ENCODE measurements at places on chromosomes 1 and 21.
A peak's percentile ranks its signal among the peaks of the same experiment; 100 is the strongest.

GRCh38 chr1:2921970-2922686, 99.1 kb upstream of the ACTRT2 start:
- DNase-seq: no peak

GRCh38 chr1:243892456-243892855, 42.4 kb upstream of the AKT3 start:
- no peak for DNase-seq

DNA sequence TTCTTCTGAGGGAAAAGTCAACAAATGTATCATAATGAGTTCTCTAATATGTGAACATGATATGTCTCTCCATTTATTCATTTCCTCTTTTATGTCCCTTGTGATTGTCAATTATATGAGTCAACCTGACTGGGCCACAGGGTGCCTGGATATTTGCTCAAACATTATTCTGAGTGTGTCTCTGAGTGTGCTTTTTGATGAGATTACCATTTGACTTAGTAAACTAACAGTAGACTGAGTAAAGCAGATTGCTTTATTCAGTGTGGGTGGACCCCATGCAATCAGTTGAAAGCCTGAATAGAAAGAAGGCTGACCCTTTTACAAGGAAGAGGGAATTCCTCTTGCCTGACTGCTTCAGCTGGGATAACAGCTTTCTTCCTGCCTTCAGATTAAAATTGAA, 142.6 kb downstream of the SLC35F3 start:
- DNase-seq: no peak

DNA sequence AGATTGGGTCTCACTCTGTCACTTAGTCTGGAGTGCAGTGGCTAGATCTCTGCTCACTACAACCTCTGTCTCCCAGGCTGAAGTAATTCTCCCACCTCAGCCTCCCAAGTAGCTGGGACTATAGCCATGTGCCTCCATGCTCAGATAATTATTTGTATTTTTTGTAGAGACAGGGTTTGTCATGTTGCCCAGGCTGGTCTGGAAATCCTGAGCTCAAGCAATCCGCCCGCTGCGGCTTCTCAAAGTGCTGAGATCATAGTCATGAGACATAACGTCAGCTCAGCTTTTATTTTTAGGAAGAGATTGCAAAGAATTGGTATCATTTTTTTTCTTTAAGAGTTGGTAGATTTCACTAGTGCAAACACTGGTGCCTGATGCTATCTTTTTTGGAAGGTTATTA, 244.9 kb downstream of the DSCAM start:
- DNase-seq: no peak

GRCh38 chr1:3080053-3080955, 11.3 kb downstream of the PRDM16 start:
- no peak for DNase-seq

DNA sequence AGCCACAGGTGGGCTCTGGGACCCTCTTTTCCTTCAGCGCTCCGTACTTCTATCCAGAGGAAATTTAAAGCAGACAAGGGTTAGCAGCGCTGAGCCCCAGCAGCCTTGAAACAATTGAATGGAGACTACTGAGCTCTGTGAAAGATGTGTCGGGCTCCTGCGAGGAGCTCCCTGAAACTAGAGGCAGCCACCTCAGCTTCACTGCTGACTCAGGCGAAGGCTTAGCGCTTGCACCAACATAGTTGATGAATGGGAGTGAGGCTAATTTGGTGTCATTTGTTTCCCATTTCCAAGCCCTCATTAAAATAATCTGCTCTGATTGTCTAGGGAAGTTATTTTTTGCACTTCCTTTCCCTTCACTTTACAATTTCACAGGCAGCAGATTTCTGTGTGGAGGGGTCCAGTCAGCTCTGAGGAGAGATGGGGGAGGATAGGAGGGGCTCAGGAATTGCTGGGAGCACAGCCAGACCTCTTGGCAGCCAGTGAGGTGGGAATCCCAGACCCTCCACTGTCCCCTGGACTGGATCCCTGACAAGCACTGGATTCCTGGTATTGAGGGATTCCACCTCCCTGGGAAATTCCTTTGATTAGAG, 398.9 kb upstream of the PLXNA2 start:
- no peak for DNase-seq

GRCh38 chr21:26118938-26119540, 51.5 kb downstream of the APP start:
- DNase-seq: no peak

- DNase-seq: no peak
Measured at GRCh38 chr1:89179343-89179742, 3.5 kb upstream of the GBP7 start.

- no peak for DNase-seq
Measured at GRCh38 chr1:166057650-166058049, 109.2 kb downstream of the FAM78B start.

DNA sequence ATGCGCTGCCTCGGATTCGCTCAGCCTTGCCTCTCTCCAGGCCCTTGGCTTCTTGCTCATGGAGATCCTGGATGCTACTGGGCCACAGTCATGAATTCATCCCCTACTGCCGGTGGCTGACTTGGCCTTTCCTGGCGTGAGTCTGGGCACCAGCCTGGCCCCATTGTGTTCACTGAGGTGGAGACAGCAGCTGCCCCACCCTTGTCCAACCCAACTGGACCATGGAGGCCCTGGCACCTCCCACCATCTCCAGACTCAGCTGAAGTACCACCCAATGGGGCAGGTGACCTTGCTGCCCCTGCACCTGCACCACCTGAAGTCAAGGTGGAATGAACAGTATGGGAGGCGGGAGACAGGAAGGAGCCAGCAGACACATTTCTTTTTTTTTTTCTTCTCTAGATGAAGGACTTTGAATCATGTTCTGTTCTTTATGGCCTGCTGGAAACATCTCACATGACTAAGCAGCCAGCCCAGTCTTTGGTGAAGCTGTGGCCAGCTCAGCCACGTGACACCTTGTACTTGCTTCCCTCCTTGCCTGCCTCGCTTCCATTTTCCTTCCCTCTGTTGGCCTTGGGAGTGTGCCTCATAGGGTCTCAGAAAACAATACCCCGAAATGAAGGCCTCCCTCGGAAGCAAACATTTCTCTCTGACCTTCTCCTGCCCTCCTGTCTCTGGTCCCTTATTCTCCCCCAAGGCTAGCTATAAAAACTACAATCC, 3.8 kb upstream of the SLC30A2 start:
- DNase-seq: no peak

DNA sequence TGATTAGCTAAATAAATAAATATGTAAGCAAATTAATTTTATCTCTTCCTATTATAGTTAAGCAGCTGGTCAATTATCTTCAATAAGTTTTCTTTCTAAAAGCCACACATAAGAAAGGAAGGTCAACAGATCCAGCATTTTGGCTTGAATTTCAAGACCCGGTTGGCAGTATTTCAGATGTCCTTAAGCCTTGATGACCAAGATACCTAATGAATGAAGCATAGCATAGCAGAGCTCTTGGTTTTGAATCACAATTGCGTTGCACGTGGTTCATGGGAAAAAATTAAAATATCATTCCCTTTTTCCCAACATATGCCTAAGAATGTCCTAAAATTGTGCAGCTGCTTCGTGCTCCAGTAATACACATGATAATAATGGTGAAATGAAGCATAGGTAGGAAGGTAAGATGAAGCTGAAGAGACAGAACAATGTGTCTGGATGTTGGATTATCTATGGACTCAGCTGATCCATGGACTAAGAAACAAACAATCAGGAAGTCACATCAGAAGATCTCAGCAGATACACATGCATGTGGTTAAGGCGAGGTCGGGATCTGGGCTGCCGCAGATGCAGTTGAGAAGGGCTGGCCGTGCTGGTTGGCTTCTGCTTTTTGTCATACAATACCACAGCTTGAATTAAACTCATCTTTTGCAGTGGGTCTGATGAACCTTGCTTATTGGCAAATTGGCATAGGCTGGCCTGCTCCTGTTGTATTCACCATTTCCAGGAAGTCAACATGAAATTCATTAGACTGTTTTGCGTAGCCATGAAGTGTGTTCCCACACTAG, 284.9 kb upstream of the RUNX1 start:
- no peak for DNase-seq

- DNase-seq: no peak
Measured at GRCh38 chr1:1599030-1599934, 653 bp downstream of the FNDC10 start.

DNA sequence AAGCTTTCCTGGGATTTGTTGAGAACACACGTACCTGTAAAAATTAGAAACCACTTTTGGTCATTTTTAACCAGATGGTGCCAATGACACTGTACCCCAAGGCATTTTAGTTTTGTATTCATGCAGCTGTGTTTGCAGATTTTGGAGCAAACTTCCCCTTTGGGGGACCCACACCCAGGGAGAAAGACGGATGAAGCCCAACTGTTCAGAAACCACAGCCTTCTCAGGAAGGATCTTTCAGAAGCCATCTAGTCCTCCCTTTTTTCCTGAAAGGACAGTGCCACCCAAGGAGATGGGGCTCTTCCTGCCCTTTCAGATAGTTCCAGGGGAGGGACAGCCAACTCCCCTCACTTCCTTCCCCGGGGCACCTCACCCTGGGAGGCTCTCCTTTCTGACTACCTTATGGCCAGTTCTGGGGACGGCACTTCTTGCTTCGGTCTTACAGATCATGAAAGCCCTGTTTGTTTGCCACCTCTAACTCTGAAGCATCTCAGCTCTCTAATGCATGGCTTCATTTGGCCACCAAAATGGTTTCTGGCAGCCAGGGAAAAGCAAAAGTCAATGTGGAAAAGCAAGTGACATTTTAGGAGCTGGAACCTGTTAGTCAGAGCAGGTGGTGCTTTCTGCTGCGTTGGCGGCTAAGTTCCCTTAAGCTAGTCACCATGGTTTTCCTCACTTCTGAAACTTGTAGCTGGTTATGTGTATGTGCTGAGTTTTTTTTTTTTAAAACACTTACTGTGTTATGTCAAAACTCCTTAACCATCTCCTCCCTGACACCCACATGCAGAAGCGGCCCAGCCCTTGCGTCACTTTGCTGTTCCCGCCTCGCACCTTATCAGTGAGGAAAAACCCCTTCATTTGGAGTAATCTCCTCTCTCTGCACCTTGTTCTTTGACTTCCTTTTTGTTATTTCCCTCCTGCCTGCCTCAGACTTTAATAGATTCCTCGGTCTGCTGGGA, 10.1 kb downstream of the TMCC2 start:
- peak; percentile 22 for DNase-seq

- no peak for DNase-seq
Measured at GRCh38 chr1:205042911-205043806, at the start of gene CNTN2. TSS of gene CNTN2 (plus strand) at chr1:205043212. CDS start at chr1:205053186, 9,974 bp downstream.

GRCh38 chr1:108815566-108815965, 41.3 kb downstream of the AKNAD1 start:
- no peak for DNase-seq

DNA sequence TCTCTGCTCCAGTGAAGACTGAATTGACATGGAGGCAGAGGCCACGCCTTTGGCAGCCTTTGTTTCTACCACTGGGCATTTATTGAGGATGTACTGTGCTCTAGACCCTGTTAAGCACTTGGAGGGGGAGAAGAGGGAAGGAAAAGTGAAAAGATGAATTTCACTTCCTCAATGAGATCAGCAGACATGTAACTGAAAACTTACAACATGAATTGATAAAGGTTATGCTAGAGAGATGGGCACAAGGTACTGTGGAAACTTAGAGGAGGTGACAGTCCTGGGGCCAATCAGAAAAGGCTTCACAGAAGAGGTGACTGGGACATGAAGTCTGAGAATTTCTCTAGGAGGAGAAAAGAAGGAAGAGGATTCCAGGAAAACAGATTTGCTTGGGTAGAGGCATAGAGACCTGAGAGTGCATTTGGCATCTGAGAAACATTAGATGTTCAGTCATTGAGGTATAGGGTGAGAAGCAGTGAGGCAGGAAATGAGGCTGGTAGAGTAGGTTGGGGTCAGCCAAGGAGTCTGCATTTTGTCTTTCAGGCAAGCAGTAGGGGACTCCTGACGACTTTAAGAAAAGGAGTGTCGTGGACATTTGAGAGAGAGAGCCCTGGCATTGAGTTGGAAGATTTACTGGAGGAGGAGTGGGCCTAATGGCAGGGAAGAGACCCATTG, 113.0 kb downstream of the SYT2 start:
- DNase-seq: no peak

GRCh38 chr1:59689730-59690129, 125.0 kb upstream of the HOOK1 start:
- DNase-seq: no peak

DNA sequence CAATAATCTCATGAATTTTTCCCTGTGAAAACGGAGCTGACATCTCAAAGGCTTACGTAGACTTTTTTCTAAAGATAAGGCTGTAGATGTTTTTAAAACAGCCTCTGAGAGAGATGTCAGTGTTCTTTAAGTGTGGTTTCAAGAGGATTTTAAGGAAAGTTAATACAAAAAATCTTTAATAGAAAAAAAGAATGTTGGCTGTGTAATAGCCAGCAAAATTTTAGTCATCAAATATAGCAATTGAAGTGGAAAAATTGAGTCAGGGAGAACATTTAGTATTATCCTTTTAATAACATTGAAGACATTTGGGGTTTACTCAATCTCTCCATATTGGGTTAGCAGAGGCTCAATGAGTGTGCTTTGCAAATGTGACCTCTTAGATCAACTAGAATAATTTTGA, 38.6 kb upstream of the CHRM3 start:
- DNase-seq: no peak

DNA sequence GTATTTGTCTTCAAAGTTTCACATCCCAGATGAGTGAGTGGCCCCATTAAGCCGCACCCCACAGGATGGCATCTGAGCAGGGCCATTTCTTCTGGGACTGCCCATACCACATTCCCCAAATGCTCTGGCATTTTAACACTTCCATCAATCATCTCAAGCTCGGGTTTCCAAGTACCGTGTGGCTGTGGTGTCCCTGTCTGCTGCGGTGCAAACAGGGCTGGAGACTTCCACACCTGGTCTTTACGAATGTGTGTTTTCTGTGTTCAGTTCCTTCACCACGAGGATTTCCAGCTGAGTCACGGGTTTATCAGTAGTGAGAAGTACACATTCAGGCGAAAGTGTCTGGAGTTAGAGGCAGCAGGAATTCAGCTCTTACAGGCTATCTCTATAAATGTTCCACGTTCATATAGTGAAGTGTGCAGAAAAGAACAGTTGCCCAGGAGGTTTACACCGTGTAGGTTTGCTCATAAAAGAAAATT, 195.2 kb downstream of the RHOU start:
- peak; percentile 53 for DNase-seq

- no peak for DNase-seq
Measured at GRCh38 chr1:7630378-7630777, 140.7 kb upstream of the VAMP3 start.

GRCh38 chr1:197799271-197799670, 24.0 kb upstream of the DENND1B start:
- DNase-seq: no peak

DNA sequence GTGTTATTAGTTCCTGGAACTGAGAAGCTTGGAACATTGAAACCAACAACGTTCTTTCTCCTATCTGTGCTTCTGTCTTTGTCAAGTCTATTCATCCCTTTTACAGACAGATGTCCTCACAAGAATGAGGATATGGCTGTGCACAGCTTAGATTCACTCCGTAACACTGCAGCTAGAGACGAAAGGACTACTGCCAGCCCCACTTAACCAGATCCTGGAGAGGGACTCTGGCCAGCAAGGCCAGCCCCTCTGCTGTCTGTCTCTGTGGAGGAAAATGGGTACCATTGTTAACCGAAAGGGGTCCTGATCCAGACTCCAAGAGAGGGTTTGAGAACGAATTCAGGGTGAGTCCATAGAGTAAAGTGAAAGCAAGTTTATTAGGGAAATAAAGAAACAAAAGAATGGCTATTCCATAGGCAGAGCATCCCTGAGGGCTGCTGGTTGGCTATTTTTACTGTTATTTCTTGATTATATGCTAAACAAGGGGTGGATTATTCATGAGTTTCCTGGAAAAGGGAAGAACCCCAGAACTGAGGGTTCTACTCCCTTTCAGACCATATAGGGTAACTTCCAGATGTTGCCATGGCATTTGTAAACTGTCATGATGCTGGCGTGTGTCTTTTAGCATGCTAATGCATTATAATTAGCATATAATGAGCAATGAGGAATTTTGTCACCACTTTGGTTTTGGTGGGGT, 17.4 kb upstream of the USP24 start:
- DNase-seq: no peak
